ENCODE measurements at places on chromosomes 2 and 18. TPM values are rescaled to one million over a fixed set of nuclear protein-coding genes. Genes with fewer than 3 reads are reported as not detected.

The LCT gene
- polyA plus RNA-seq, result not detected

DNA sequence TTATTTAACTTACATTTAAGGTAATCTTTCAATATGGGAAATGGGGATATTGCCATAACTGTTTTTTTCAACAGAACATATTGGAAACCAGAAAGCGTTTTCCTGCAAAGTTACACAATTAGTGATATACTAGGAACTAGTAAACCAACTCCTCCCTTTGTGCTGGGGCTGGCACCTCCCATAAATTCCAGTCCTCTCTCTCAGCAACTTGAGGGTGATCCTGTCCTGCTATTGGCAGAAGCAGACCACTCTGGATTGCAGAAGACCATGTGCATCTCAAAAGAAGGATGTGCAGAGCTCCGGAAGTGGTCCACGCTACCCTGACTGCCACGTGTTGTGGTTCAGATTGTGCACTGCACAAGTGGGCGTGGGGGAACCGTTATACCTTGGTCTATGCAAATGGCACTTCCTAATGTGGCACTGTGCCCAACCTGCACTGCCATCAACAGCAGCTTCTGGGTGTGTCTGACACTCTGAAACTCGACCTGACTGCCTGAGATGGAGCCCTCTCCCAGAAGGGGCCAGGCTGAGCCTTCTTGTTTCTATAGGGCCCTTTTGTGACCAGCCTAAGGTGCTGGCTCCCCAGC, 219.2 kb downstream of the ZNF516 start:
- DNase-seq, result no peak

DNA sequence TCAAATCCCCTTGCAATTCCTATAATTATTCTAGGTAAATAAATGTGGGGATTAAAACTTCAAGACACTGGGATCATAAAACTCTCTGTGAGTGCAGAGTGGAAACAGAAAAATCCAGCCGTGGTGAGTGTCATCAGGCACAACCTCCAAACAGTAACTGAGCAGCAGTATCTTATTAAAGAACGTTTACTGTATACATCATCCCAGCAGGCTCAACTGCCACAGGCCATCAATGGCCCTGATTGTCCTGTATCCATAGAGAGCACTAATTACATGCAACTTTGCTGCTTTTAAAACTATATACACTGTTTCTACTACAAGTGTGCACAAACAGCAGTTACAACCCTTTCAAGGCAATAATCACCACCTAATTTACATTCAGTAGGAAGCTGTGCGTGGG, 23.9 kb downstream of the GAREM1 start:
- no peak for DNase-seq

DNA sequence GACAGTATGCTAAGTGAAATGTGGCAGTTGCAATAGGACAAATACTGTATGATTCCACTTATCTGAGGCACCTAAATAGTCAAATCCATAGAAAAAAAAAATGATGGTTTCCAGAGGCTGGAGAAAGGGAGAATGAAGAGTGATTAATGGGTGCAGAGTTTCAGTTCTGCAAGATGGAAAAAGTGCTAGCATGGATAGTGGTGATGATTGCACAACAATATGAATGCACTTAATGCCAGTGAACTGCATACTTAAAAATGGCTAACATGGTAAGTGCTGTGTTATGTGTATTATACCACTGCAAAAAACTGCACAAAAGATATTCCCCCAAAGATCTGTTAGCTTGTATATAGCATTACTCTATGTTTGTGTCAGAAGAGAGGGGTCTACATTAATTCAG, 185.4 kb downstream of the INHBB start:
- DNase-seq, result no peak

DNA sequence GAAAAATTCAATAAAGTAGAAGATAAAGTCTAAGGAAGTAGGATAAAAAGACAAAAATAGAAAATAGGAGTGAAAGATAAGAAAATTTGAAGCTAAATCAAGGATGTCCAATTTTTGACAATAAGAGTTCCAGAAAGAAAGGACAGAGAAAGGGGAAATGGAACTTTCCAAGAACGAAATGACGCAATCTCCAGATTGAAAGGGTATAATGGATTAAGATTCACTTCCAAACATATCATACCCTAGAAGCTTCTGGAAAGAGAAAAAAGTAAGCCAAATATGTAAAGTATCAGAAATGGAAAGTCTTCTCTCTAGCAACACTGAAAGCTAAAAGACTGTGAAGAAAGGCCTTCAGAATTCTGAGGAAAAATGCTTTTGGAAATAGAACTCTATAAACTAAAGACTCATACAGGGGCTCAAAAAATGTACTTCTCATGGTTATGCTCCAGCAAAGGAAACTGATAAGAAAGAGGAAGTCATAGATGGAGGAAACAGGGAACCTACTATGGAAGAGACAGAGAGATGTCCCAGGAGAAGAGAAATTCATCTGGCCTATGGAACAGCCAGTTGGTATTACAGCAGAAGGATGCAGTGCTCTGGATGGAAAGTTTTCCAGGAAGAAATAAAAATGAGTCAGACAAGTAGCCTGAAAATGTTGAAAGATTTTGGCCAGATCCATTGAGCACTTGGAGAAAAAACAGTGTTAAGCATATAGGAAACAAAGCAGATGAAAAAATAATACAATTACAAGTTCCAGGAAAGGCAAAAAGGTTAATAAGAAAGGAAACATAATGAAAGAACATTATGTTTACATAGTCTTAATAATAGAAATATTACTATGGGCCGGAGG, 20.1 kb downstream of the CASP8 start:
- no peak for DNase-seq

GRCh38 chr2:8324901-8325300, 357.0 kb upstream of the ID2 start:
- no peak for DNase-seq

DNA sequence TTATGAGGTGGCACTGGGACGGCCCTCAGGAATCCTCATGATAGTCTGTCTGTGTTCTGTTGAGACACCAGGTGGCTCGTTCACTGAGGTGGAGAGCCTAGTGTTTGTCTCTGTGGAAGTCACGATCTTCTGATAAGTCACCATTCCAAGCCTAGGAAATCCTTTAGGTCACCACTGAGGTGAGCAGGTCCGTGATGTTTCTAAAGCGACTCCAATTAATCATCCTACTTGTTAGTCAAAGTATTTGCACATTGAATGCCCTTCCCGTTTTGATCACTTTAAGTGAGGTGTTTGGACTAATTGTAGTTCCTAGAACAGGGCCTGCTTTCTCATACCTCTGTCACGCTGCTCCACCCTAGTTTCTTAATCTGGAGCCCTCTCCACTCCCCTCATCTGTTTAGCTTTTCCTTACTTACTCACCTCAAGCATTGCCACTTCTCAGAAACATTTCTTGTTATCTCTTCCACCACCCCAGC, 28.0 kb upstream of the DSG3 start:
- no peak for DNase-seq

GRCh38 chr2:184367211-184367610, 231.1 kb upstream of the ZNF804A start:
- no peak for DNase-seq

GRCh38 chr2:100865816-100866460, 46.0 kb downstream of the NPAS2 start:
- peak; percentile 19 for DNase-seq

DNA sequence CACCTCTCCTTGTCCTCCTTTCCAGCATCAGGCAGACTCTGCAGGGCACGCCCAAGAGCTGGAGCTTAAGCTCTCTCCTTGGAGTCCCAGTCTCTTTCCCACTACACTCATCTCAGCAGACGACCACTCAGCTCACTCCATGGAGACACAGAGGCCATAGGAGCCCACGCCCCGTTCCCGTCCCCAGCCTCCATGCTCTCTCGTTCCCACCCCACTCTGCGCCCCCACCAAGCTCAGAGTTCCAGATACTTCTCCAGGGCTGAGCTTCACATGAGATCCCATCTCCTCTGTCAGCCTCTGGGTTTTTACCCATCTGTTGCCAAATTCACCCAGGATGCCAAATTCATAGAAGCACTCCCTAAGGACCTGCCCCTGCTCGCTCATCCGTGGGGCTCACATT, 87.3 kb downstream of the MALT1 start:
- DNase-seq, result peak; percentile 51

DNA sequence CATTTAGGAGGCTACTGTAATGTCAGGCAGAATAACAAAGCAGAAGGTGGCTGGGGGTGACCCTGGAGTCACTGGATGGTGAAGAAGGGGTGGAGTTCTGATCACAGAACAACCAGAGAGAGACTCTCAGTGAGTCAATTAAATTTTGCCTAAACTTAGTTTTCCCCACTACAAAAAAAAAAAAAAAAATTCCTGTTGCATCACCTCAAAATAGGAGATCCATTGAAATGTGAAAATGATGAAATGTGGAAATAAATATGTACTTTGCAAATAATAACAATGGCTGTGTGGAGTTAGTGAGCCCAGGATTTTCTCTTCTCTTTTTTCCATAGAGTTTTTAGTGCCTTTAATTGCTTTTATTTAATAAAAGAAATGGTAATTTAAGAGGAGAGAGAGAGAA, 165.5 kb downstream of the GFPT1 start:
- DNase-seq, result no peak

The OBSL1 gene
- 32.0 TPM for polyA plus RNA-seq

- no peak for DNase-seq
Observed at GRCh38 chr2:179824961-179825360, 36.5 kb downstream of the ZNF385B start.

The AFF3 gene
- 8.5 TPM for polyA plus RNA-seq

DNA sequence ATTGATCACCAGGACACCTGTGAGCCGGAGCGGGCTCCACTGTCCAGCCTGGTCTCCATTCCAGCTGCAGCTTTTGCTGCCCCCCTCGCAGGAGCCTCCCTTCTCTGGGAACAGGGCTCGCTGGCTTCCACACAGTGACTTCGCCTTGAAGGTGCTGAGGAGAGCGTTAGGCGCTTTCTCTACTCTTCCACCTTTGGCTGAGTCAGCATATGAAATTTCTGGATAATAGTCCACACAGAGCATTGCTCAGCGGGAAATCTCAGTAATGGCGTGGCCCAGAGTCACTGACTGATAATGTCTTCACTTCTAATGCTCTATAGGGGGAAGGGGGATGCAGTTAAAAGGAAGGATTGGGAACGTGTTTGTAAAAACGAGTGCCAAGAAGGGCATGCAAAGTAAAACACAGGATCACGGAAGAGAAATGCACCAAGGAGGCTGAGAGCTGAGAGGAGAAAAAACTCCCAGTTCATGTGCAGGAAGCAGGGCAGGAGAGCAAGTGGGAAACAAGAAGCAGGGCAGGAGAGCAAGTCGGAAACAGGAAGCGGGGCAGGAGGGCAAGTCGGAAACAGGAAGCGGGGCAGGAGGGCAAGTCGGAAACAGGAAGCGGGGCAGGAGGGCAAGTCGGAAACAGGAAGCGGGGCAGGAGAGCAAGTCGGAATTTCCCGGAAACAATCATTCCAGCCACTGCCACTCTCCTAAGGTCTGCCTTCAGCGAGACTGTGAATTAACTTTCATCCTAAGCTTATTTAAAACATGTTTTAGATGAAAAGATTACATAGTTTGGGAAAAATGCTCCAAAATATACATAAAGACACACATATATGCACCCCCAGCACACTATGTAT, 77.7 kb downstream of the MYT1L start:
- no peak for DNase-seq
